Activated CD8-positive, alpha-beta memory T cell treated with anti-CD3 and anti-CD28 coated beads, Interleukin-2, amount 10 ng/mL, durations not matched to agents 7 days and 5 days (primary cell): ENCODE measurements at places on chromosomes 5 and 9.
A peak's percentile ranks its signal among the peaks of the same experiment; 100 is the strongest.

DNA sequence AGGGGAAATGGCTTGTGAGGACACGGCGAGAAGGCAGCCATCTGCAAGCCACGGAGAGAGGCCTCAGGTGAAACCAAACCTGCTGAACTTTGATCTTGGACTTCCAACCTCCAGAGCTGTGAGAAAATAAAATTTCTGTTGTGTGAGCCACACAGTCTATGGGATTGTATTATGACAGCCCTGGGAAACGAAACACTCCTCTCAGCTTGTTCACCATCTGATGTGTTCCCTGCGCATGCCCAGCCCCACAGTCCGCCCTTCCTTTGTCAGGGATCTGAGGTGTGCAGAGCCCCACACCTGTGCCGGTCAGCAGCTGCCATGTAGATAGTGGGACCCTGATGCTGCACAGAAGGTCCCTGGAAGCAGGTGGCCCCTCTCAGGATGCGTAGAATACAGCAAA is 34.1 kb downstream of the PLPP7 start:
- no peak for DNase-seq

- no peak for DNase-seq
Measured at GRCh38 chr9:9585920-9586319, 1026.9 kb downstream of the PTPRD start.

DNA sequence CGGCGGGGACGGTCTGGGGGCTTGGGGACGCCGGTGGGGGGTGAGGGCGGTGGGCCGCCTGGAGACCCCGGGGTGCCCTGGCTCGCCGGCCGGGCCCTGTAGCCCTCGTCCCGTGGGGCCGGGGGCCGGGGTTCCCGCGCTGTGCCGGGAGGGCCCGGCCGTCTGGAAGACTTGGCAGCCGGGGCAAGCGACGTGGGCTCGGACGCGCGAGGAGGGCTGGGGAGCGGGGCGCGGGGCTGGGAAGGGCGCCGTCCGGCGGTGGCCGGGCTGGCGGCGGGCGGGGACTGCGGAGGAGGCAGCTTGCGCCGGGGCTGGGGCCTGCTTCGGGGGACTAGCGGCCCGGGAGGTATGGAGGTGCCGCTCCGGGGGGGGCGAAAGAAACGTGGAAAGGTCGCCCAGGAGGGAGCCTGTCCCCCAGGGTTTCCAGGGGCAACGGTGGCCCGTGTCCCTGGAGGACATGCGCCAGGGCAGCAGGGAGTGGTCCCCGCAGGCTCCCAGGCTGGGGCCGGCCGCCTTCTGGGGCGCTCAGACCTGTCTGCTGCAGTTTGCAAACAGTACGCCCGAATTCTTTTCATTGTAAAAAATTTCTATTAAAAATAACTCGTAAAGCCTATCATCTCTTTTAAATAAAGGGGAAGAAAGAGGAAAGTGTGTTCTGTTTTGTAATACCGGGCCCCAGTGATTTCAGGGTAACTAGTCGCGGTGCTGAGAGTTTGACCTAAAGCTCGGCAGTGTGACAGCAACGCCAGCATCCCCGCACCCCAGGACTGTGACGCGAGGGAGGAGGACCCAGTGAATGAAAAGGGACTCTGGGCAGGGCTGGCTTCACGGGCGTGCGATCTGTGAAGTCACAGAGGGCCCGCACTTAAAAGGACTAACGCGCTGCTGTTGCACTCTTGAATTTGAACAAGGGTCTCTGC is 752 bp upstream of the ANKH start:
- DNase-seq, result peak; percentile 75

- no peak for DNase-seq
Measured at GRCh38 chr9:91760906-91761305, 189.1 kb downstream of the ROR2 start.
